Skin of body (tissue), 3 donors: ENCODE measurements at places on chromosomes 2 and 18. TPM values are rescaled to one million over a fixed set of nuclear protein-coding genes. Genes with fewer than 3 reads are reported as not detected.
A peak's percentile ranks its signal among the peaks of the same experiment; 100 is the strongest.

- no peak for DNase-seq
These were observed 7.2 kb downstream of the AGAP1 start for GRCh38 chr2:235500761-235501672.

- DNase-seq = no peak
These were observed 7.7 kb downstream of the TSHZ1 start for GRCh38 chr18:75218065-75218923.

- DNase-seq = no peak
These were observed 3.2 kb upstream of the PDK1 start for GRCh38 chr2:172552547-172553291.

GRCh38 chr2:69061525-69061924 is 48.5 kb downstream of the ANTXR1 start:
- no peak for DNase-seq

DNA sequence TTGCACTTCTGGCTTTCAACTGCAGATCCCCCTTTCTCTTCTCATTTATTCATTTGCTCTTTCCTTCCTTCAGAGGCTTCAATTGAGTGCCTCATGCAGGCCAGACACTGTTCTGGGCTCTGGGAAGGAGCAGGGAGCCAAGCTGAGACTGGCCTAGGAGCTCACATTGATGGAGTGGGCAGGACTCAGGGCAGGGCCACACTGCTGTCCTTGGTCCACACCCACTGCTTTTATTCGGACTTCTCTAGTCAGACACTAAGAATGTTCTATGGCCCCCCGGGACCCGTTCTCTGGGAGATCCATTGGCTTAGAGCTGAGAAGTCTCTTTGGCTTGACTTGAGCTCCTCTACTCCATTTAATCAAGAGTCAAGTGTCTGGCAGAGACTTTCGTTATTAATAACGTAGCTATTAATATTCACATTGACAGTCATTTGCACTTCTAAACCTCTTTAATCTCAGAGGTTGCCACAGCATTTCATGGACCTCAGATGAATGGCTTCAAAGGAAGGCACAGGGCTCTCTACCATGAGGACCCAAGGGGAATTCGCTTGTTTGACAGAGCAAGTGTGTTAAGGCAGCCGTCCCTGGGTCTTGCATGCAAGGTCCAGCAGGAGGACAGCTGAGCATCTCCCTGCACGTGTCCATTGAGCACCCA is 20.1 kb downstream of the SH3RF3 start:
- DNase-seq = no peak

Gene KLHL14
- total RNA-seq = 0.30 TPM

DNA sequence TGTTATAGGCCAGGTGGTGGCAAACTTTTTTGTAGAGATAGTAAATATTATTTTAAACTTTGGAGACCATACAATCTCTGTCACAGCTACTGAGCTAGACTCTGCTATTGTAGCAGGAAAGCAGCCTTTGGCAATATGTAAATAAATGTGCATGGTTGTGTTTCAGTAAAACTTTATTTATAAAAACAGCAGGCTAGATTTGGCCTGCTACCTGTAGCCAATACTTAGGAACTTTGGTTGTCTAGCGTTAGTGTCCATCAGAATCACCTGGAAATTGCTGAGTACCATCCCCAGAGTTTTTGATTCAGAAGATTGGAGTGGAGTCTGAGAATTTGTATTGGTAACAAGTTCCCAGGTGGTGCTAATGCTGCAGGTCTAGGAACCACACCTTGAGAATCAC is 23.8 kb upstream of the TNFRSF11A start:
- DNase-seq = no peak

- no peak for DNase-seq
These were observed 72.2 kb downstream of the PLB1 start for GRCh38 chr2:28568036-28568435.

DNA sequence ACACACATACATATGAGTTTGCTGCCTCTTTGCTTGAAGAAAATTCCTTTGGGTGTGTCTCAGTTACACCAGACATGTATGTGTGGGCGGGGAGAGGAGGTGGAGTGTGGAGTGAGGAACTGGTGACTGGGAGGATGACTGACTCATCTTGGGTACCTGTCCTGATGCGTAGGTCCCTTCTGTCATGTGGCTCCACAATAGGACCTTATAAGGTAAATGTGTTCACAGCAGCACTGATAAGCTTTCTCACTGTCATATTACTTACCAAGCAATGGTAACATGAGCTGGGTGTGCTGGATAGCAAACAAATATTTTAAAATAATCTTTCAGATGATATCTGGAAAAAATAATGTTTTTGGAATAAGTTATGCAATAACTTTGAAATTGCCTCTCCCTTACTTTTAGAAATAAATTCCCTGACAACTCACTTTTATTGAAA is 45.1 kb downstream of the SLC9A2 start:
- DNase-seq = no peak

Gene SMIM21
- total RNA-seq = not detected

GRCh38 chr2:24903161-24904103 is 16.6 kb downstream of the ADCY3 start:
- no peak for DNase-seq

- no peak for DNase-seq
These were observed 38.5 kb upstream of the RMP24 start for GRCh38 chr18:35933982-35934381.

DNA sequence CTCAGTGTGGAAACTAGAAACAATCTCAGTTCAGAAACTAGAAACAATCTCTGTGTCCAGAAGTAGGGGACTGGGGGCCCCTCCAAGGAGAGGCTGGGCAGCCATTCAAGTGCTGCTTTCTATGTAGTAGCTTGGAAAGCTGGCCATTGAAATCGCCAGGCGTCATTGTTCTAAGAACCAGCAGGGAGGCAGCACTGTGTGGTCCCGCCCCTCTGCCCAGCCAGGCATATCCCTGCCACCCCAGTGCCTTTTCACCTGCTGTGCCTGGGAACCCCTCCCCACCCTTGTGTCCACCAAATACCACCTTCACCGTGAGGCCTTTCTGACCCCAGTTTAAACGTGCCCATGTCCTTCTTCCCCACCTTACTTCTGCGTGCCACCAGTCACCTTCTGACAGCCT is 221.6 kb downstream of the GBX2 start:
- DNase-seq = no peak

GRCh38 chr2:41884718-41885117 is 163.1 kb upstream of the PKDCC start:
- no peak for DNase-seq

Gene IL37
- 2.0 TPM for total RNA-seq

Gene LINC00305
- total RNA-seq = not detected

- DNase-seq = no peak
These were observed 10.0 kb downstream of the ZAP70 start for GRCh38 chr2:97723156-97724072.

GRCh38 chr2:203594541-203594940 is 59.4 kb upstream of the RAPH1 start:
- DNase-seq = no peak

Gene TDRD15
- 0.10 TPM for total RNA-seq

DNA sequence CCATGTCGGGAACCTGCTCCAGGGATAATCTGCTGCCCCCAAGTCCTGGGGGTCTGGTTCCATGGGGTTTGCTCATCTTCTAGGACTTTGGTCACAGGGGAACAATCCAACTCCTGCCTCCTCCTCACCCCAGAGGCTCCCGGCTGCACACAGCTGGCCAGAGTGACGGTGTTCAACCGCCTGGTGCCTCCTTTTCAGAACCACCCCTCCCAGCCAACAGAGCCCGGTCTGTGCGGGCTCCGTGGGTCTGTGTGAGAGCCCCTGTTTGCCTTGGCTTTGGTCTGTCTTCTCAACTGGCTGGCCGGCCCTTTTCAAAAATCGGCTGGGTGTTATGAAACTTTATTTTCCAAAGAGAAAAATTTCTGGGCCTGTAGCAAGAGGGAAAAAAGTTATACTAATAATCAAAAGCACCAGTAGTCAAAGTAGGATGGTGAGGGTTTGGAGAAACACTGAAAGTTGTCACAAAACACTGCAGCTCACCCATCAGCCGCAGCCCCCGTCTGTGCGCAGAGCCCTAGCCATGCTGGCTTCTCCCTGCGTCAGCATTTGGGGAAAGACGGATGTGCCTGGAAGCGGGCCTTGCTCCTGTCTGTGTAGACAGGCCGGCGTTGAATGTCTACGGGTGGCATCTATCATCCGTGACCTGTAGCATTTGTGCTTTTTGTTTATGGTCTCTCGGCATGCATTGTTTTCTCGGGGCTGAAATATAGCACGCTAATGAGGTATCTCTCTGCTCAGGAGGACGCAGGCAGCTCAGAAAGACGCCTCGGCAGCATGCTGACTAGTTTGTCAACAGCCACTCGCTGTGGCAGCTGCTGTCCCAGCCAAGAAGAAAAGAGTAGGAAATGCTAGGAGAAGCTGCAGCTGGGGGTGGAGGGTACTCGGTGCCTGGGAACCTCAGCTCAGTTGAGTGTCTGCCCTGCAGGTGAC is 138.6 kb downstream of the GLI2 start:
- no peak for DNase-seq

DNA sequence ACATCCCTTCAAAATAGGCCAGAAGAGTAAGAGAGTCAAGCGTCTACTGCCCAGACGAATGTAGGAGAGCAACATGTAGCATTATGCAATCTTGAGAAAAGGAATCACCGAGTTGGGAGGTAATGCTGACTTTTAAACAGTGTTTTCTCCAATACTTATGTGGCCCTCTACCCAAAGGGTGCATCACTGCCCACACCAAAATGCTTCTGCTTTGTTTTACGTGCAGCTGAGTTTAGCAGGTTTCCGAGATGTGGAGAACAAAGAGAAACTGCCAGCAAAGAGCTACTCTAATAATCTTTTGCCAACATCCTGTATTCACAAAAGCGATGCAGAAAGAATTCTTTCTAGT is 63.4 kb upstream of the ZEB2 start:
- DNase-seq = no peak

DNA sequence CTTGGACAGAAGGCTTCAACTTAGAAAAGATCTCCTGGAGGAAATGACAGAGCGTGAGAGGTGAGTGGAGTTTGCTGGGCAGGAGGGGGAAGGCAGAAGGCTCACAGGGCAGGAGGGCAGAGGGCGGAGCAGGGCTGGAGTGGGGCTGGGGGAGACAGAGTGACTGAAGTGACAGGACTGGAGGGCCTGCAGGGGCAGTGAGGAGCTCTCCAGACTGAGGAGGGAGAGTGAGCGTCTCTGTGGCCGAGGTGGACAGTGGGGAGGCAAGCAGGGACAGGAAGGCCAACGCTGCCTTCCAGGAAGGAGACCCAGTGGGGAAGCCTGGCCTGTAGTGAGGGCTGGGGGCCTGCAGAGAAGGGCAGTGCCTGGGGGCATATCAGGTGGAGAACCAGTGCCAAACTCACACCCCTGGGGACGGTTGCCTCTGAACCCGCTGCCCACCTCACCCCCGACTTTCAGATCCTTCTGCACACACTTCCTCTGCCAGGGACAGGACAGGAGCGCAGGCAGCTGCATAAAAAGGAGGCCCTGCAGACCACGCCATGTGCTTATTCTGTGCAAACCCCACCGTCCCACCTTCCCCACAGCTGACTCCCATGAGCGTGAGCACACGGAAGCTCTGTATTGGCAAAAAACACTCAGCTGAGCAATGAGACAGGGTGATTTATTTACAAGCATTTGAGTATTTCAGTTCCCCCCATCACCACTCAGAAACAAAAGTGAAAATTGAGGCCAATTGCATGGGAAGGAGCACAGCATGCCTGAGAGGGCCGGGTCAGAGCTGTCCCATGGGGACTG is 244.3 kb downstream of the FAM210A start:
- DNase-seq = no peak

- no peak for DNase-seq
These were observed 13.1 kb upstream of the CNDP1 start for GRCh38 chr18:74521068-74521725.

DNA sequence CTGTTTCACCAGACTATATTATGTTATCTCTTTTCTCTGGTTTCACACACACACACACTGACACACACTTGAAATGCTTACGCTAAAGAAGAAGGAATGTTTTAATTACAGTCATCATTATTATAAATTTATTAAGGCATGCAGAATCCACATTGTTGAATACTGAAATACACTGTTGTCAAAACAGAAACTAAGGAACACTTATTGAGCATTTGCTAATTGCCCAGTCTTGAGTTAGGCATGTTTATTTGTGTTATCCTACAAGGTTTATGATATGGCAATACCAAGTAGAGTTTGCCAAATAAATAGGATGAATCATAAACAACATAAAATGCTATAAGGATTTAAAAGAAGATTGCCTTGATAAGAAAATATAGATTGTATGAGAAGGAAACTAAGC is 917.0 kb upstream of the PIK3C3 start:
- no peak for DNase-seq

Gene MGAT4A
- total RNA-seq = 8.5 TPM

- DNase-seq = no peak
These were observed 660 bp upstream of the MBP start for GRCh38 chr18:77133051-77133834.

Gene COL3A1
- 14,030 TPM for total RNA-seq

GRCh38 chr2:69164061-69164778 is 151.2 kb downstream of the ANTXR1 start:
- no peak for DNase-seq

GRCh38 chr2:37612382-37612781 is 59.1 kb downstream of the CDC42EP3 start:
- peak; percentile 19 for DNase-seq

DNA sequence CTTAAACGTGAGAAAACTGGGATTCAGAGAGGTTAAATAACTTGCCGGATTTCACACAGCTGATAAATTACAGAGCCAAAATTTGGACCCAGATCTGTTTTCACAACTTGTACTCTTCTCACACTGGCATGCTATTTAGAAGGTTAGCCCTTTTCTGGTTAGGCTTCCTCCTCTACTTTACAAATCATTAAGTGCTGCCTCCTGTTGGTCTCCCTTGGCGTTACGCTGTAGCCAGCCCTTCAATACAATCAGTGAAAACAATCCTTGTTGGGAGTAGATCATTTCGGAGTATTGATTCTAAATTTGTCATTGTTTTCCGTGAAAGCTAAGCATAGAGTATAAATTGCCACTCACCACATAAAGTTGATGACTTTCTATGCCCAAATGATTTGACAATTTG is 153.5 kb downstream of the ARHGAP15 start:
- no peak for DNase-seq

Gene HTR2B
- 0.30 TPM for total RNA-seq

Gene C2orf80
- not detected for total RNA-seq

DNA sequence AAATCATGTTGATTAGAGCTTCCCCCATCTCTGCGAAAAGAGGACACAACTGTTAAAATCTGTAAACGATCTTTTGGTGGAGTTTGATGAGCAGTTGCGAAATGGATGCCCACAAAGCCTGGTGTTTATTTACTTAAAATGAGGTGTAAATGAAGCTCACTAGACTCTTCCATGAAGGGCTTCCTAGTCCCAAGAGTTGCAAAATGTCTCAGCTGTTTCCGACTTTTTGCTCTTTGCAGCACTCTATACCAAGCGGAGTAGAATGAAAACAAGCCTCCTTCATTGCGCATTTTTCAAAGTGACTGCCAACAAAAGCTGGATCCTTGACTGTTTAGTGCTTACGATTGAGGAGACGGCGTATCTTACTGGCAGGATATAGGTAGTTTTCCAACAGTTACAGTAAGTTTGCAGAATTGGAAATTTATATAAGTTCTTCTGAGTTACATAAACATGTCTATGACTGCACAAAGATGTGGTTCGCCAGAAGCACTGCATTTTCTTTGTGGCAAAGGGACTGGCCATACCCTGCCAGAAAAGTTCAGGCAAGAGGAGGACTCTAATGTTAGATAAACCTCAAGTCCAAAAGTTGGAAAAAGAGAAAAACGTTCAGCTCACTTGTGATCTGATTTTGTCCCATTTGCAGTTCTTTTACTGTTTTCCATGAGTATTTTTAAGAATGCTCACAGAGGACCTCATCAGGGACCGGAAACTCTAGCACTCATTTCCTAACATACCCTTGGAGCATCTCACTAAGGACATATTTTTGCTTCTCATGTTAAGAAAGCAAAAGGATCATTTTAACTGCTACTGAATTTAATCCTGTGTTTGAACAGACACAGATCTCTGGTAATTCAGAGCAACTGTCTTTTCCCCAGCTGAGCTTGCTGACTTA is 42.7 kb downstream of the COLEC12 start:
- DNase-seq = peak; percentile 85

Gene FAM110C
- 3.6 TPM for total RNA-seq
